ENCODE measurements at places on chromosomes 2 and 18.

DNA sequence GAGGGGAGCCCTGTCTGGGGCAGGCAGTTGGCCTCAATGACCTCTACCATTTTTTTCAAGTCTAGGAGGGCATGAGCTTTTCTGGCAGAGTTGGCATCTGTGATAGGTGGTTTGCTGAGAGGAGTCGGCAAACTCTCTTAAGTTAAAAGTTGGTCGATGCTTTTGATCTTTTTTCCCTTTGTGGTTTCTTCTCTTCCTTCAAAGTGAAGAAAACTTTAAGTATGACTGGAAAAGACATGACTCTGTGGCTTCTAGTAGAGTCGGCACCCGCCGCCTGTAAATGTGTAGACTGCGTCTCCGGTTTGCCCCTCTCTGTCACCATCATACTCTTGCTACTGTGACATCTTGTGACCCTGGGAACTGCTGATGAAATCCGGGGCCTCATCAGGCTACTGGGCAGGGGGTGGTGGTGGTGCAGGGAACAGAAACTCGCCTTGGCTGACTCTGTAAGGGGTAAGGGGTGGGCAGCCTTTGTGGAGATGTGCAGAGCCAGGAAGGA, 21.1 kb downstream of the INPP5D start:
- no peak for DNase-seq

GRCh38 chr2:66583881-66584280, 149.0 kb downstream of the MEIS1 start:
- no peak for DNase-seq

DNA sequence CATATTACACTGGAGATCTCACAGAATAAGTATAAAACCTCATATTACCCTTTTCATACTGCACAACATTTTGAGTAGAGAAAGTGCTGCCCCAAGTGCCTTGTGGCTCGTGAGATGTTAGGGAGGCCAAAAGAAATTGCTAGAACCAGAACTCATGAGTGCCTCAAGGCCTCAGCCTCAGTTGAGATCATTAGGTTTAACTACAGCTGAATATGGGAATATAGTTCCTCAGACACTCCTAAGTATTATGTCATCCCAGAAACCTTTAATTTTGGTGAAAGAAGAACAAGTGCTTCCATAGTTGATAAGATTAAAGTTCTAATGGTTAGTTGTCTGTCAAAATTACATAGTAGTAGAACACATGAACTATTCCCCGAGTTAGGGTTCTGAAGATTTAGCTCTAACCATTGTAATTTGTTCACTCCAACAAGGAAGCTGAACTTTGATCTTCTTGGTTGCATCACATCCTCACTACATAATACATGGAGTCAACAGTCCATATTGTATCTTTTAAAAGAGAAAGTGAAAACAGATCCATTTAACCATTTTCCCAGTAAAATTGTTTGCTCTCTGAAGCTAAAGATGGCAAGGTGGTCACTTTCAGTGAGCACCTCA, 9.6 kb upstream of the AQP4 start:
- DNase-seq: no peak

DNA sequence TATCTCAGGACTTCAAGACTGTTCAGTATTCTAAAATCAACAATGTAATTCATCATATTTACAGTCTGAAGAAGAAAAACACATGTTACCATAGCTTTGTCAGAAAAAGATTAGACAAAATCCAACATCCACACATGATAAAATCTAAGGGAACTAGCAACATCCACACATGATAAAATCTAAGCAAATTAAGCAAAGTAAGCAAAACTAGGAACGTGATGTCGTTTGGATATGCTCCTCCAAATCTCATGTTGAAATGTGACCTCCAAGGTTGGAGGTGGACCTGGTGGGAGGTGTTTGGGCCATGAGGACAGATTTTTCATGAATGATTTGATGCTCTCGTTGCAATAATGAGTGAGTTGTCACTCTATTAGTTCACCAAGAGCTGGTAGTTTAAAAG, 717.3 kb upstream of the HS6ST1 start:
- no peak for DNase-seq
